ENCODE measurements at places on chromosomes 2 and 18.

GRCh38 chr2:1716441-1716840 lies 27.9 kb downstream of the PXDN start:
- no peak for DNase-seq

DNA sequence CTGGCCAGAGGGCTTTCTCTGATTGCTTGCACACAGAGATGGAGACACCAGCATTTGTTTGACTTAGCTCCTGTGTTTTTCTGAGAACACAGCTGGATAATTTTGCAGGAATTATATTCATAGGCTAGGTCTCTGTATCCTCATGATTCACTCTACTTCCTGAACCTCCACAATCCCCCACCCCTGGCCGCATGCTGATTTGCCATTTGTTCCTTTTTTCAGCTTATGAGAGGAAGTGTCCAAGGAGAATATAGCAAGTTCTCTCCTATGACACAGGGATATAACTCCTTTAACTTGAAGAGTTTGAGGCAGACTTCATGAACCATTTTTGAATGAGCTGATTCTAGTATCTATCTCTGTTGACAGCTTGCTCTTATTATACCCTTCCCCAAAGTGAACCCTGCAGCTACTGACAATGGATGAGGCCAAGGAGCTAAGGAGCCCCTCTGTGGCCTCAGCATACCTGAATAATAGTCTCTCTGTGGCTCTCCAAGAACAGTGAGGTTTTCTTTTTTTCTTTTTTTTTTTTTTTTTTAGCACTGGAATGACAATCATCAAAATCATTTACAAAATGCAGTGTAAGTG lies 15.4 kb downstream of the CAVIN2 start:
- DNase-seq, result no peak

- DNase-seq, result no peak
Measured at GRCh38 chr2:60541056-60541651, 12.3 kb downstream of the BCL11A start.

DNA sequence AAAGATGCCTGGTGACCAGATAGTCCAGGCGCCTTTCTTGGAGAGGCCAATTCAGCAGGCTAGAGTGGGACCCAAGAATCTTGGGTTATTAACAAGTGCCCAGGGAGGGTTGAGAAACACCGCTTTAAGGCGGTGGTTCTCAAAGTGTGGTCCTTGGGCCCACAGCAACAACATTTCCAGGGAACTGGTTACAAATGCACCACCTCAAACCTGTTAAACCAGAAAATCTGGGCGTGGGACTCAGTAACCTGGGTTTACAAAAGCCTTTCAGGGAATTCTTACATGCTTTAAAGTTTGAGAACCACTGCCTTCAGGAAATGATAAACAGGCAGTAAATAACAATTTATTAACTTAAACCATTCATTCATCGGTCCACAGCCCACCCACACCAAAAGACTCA lies 92.5 kb downstream of the SP3 start:
- DNase-seq, result no peak

- no peak for DNase-seq
Measured at GRCh38 chr2:81870119-81870518, 1565.6 kb upstream of the LRRTM1 start.

DNA sequence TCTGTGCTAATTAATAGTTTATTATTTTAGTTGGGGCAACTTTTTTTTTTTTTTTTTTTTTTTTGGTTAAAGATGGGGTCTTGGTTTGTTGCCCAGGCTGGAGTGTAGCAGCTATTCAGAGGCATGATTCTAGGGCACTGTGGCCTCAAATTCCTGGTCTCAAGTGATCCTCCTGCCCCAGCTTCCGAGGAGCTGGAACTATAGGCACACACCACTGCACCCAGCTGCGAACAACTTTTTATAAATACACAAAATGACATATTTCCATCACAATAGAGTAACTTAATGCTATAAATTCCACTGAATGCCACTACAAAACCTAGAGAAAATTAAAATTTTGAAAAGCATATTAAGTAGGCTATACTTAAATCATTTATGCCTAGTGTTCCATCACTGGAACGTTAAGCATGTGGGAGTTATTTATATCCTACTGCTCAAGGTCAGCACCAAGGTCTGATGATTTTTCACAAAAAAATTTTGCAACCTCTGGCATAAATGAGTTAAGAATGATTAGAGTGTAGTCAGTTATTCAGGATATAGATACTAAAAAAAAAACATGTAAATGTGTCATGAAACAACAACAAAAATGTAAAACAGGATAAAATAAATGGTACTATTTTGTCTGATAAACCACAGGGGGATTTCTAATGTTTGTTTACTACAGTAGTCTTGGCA lies 46.8 kb downstream of the GFPT1 start:
- no peak for DNase-seq

- no peak for DNase-seq
Measured at GRCh38 chr2:222307978-222308730, 9.4 kb upstream of the PAX3 start.

GRCh38 chr2:217223222-217223930 lies 363.5 kb upstream of the TNP1 start:
- DNase-seq, result no peak

GRCh38 chr2:29640360-29640759 lies 281.0 kb downstream of the ALK start:
- no peak for DNase-seq

GRCh38 chr18:76621226-76621625 lies 126.2 kb upstream of the ZNF516 start:
- no peak for DNase-seq

DNA sequence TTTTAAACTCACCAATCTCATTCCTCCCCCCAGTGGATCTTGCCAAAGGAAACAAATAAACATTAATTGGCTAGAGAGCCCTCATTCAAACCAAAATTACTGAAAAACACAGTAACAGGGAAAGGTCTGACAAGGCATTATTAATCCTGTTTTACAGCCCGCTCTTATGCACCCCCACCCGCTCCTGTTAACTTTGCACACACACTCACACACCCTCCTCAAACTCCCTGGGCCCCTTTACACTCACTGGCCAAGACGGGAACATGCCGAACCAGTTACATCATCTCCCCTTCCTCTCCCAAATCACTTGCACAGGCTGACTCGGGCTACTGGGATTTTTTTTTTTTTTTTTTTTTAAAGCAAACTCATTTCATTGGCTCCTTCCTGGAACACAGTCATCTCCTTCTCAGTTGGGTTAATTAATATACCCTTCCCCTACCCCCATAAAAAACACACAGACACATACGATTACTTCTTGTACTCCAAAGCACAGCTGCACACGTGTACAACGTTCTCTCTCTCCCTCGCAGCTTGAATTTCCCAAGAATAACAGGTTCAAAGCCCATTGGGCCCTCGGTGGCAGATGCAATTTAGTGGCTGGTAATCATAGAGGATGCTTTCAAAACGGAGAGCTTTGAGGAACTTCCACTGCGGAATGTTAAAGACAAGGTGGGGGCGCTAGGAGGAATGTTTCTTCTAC lies 31.8 kb downstream of the KLF7 start:
- no peak for DNase-seq

DNA sequence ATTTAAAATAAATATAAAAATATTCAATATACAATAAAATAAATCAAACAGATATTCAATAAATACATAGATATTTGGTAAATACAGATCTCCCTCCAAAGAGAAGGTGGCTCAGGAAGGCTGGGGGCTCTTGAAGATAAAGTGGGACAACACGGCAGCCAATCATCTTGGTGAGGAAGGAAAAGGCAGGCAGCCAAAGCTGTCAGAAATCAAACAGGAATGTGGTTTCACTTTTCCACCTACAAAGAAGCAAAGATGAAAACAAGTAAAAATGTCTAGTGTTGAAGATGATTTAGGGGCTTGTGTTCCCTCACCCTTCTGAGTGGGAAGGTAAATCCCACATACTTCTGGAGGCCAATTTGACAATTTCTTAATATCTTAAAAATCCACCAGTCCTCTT lies 85.7 kb downstream of the B3GNT2 start:
- no peak for DNase-seq

DNA sequence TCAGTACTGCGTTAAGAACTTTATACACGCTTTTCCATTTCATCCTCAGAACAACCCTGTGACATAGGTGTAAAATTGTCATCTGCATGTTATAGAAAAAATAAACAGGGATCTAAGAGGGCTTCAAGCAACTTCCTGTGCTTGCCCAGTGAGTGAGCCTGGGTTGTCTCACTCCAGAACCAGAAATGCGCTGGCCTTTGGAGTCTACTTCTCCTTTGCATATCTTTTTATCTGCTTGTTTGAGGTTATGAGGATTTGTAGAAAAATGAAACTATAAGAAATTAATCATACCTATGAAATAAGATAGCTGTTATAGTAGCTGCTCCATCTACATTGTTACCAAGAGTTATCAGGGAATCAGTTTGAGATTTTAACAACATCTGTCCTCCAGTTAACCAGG lies 55.3 kb upstream of the CABYR start:
- DNase-seq, result no peak

DNA sequence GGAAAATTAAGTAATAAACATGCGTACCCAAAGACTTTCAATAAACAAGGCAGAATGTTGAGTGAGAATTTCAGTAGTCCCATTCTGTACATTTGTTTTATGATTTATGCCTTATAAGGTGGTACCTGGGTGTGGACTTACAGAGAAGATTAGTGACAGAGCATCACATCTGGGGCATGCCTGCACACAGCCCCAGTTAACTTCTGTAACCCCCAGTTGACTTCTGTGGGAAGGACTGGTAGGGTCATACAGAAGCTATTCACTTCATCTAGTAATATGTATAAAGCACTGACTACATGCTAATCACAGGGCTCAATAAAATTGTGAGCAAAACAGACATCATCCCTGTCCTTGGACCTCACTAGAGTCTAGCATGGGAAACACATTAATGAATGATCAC lies 16.1 kb downstream of the MREG start:
- no peak for DNase-seq

DNA sequence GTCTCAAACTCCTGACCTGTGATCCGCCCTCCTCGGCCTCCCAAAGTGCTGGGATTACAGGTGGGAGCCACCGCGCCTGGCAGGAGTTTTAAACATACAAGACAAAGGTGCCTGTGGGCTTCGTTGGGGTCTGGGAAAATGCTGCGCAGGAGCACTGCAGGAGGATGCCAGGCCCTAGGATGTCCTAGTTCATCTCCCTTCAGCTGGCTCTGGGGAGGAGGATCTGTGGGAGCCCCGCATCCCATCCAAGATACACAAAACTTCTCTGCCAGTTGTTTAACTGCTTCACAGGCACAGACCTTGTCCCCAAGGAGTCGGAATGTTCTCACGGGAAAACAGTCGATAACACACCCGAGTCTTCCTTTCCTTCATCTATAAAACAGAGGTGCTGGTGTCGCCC lies 89.1 kb downstream of the POLR1A start:
- no peak for DNase-seq

DNA sequence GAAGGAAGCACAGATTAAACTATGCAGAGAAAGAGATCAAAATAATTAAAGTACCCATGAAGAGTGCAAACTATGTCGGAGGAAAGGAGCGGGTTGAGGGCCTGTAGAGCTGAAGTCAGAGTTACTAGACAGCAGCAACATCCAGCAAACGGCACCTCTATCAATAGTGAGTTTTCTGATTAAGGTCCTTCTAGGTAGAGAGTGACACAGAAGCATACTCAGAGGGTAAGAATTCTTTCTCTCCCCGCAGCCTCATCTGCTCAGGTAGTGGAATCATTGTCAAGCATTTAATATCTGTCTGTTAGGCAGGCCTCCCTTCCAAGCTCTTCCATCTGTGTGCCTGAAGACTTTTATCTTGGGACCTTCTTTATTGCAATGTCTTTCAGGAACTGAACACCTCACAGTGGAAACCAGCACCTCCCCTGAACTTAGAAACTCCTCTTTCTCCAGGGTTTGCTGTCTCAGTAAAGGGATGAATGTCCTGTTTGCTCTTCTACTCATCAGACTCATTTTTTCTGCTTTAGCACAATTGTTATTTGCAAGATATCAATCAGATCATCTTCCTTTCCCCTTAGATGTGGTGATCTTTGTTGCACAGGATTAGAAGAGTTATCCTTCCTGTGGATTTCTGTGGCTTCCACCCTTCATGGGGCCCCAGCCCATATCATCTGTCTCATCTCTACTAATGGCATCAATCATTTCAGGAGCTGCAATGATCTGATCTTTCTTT lies 28.8 kb downstream of the SP140 start:
- DNase-seq, result no peak

GRCh38 chr2:15059870-15060512 lies 427.5 kb downstream of the LRATD1 start:
- no peak for DNase-seq

GRCh38 chr2:73827018-73827417 lies 1.7 kb upstream of the STAMBP start:
- DNase-seq, result no peak

GRCh38 chr2:205166745-205167144 lies 515.6 kb upstream of the NRP2 start:
- no peak for DNase-seq
